ENCODE measurements at places on chromosomes 12 and 14.

DNA sequence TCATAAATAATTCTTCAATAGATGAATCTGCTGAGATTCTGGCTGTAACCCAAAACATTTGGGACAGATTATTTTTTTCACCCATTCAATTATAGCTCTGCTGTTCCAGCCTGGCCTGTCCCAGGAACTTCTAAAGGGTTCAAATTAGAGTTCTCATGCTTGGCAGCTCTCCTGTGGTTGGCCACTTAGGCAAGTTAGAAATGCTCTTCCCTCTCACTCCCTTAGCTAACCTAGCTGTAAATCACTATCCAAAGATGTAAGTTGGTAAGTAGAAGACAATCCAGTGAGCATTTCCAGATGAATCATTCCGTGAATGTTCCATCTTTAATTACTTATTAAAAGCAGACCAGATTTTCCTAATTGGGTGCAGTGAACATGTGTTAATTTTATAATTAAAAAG is 760.4 kb upstream of the TBX3 start:
- no peak for DNase-seq

- no peak for DNase-seq
Observed at GRCh38 chr12:56297400-56297799, 2.7 kb downstream of the CS start.

GRCh38 chr12:76976777-76977382 is 88.5 kb downstream of the E2F7 start:
- no peak for DNase-seq

DNA sequence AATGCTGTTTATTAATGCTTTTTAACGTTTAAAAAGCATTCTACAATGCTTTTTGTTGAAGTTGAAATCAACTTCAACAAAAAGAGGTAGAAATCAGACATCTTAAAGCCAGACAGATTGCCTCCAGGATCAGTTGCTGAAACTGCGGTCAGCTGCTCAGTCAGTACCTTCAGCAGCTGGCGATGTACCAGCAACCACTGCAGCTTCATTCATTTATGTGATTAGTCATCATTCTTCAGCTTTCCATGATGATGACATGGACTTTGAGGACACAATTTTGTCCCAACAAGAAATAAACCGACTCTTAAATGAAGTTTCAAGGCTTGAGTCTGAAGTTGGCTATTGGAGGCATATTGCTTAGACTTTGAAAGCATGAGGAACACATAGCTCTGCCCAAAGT is 31.5 kb upstream of the NUAK1 start:
- DNase-seq: no peak

- DNase-seq: no peak
Observed at GRCh38 chr12:109966546-109966945, 29.6 kb downstream of the GIT2 start.

DNA sequence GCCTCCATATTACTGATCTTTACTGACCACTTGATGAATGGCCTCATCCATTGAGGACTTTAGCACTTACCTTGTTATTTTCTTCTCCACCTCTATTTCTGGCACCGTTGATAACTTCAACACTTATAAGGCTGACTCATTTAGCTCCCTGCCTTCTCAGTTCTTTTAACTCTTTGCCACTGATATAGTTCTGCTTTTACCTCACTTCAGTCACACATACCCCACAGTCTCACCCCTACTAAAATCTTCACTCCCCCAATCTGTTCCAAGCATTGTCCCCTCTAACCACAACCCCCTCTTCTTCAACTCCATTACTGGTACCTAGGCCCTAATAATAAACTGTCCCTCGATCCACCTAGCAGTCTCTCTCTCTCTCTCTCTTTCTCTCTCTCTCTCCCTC is 141.0 kb downstream of the PAH start:
- DNase-seq: no peak

DNA sequence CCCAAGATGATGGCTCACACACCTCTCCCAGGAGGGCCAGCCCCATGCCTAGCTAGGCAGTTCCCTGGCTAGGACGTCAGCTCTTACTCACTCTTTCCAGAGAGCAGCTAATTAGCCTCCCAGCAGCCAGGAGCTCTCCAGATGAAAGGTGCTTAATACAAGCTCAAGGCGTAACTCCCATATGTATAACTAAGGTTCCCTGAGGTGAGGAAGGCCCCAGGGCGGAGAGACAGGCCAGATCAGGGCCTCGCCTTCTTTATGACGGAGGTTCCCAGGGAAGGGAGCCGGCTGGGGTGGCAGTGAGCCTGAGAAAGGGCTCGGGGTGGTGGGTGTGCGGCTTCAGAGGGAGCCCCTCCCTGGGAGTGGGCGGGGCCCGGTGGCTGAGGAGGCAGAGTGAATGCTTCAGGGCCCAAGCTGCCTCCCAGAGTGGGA is 26.4 kb upstream of the ZFP36L1 start:
- no peak for DNase-seq

DNA sequence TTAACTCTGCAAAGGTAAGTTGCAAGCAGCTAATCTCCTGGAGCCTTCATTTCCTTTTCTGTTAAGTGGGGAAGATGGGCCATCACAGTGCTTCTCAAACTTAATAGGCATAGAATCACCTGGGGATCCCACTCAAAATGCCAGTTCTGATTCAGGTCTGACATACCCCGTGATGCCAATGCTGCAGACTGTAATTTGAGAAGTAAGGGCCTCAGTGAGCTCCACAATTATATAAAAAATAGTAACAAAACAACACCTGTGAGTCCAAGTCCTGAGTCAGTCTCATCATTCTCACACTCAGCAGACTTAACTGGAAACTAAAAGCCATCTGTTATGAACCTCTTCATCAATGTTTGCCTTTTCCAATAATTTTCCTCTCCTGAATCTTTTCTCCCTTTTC is 10.8 kb upstream of the PSMA6 start:
- no peak for DNase-seq

DNA sequence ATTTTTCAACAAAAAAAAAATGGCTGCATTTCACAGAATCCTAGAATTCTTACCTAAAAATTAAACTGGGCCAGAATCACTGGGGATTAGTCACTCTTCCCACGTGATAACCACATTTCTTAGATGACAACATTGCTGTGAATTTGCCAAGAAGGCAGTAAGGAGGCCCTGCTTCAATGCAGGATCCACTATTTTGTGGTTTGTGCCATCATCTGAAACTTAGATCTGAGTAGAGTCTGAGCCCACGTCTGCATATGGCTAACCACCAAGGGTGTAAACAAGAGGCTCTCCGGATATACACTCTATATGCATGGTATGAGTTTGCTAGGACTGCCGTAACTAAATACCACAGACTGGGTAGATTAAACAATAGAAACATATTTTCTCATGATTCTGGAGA is 24.4 kb upstream of the TBX5 start:
- DNase-seq: no peak

GRCh38 chr12:11771356-11771755 is 121.9 kb downstream of the ETV6 start:
- no peak for DNase-seq

DNA sequence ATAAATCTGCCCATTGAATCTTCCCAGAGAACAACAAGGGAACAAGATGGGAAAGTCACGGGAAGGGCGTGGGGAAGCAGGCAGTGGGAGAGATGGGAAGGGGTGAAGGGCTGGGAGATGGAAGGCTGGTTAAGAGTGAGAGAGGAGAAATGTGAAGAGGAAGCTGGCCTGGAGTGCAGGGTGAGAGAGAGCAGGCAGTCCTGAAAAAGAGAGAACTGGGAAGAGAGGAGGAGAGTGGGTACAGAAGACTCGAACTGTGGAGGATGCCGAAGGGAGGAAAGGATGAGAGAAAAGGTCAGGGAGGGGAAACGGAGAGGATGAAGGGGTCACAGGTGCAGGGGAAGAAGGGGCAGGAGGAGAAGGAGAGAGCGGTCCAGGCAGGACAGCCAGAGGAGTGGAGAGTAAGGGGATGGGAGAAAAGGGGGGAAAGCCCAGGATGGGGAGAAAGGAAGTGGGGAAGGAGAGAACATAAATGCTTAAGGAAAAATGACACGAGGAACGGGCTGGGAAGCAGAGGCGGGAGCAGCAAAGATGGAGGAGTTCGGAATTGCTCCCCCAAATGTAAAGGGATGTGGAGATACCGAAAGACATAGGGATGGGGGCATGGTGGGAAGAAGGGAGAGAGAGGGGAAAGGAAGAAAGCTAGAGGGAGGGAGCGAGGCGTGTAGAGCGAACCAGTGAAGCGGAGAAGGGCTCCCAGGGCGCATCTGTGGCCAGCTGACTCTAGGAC is 1.2 kb downstream of the PIANP start:
- no peak for DNase-seq

DNA sequence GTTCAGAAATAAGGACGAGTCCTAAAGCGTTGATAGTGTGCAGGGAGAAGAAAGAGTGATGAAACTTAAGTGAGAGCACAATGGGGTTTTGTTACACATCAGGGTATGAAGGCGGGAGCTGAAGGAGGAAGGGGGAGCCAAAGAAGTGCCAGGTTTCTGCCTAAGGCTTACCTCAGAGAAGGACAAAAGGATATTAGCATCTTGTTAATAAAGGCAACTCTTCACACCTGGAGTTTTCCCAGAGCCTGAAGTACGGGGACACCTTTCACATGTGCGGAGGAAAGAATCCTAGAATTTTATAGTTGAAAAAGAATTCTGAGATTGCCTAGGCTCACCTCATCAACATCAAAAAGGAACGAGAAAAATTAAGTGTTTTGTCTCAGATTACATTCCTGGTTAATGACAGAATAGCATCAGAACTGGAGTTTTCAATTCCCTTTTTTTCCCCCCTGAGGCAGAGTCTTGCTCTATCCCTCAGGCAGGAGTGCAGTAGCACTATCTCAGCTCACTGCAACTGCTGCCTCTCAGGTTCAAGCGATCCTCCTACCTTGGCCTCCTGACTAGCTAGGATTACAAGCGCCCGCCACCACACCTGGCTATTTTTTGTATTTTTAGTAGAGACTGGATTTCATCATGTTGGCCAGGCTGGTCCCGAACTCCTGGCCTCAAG is 2.2 kb upstream of the SAV1 start:
- no peak for DNase-seq

DNA sequence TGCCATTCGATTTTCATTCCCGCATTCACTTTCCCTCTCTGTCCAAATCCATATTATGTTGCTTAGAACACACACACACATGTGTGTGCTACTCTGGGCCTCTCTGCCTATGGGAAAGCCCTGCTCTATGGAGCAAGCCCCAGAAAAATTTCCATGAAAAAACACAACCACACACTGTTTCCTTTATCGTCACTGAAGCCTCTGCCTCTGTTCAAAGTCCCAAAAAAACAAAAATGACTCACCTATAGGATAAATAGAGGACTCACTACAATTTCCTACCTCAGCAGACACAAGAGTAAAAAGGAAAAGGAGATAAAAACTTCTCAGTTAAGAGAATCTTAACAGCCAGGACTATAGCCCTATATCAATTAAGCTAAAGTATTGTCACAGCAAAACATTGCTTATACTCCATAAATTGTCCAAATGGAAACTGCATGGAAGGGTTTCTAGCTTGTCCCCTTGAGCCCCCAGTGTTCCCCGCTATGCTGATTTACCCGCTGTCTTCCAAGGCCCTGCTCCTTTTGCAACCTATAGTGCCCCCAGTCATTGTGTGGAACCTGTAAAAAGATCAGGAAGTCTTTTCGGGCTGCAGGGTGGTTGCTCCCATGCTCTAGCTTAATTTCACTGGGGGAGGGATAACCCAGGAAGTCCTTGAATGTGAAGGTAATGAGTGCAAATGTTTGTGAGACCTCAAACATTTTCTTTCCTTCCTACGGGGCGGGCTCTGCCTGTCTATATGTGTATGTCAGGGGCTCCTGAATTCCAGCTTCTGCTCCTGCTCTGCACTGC is 11.1 kb upstream of the PIP4K2C start:
- DNase-seq: no peak

DNA sequence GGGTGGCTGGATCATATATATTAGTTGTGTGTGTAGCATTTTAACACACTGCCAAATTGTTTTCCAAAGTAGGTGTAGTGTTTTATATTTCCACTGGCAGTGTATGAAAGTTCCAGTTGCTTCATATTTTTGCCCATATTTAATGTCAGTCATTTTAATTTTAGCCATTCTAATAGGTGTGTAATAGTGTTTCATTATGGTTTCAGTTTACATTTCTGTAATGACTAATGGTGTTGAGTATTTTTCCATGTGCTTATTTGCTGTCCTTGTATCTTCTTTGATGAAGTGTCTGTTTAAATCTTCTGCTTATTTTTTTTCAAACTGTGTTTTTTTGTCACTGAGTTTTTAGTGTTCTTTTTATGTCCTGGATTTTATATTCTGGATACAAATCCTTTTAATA is 8.7 kb downstream of the TBC1D15 start:
- DNase-seq: no peak

GRCh38 chr14:30849354-30849753 is 25.0 kb upstream of the COCH start:
- no peak for DNase-seq

Data from stimulated activated CD4-positive, alpha-beta T cell treated with anti-CD3 and anti-CD28 coated beads, Interleukin-1b, Interleukin-23, amount 100 ng/mL, for 4 hours (primary cell).